Memory B cell (primary cell): ENCODE measurements at places on chromosomes 2 and 18.

DNA sequence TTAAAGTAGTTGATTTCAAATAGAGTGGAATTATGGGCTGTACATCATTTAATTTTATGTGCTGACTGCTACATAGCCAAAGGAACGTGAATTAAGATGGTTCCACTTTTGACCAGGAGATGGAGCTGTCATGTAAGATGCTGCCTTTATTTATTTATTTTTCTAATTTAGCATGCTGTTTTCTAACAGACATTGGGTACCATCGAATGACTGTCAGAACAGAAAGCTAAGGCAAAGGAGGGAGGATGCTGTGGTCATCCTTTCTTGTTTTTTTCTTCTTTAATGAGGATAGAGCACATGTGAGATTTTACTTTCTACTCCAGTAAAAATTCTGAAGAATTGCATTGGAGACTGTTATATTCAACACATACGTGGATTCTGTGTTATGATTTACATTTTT is at the start of gene SCN2A:
Gene SCN2A (plus strand): TSS at position 185 of the 400 bp plus-strand sequence. CDS start 56,410 bp downstream, outside the sequence.
- DNase-seq: peak; percentile 1

- no peak for DNase-seq
These were observed 160.5 kb upstream of the STK17B start for GRCh38 chr2:196331851-196332250.

DNA sequence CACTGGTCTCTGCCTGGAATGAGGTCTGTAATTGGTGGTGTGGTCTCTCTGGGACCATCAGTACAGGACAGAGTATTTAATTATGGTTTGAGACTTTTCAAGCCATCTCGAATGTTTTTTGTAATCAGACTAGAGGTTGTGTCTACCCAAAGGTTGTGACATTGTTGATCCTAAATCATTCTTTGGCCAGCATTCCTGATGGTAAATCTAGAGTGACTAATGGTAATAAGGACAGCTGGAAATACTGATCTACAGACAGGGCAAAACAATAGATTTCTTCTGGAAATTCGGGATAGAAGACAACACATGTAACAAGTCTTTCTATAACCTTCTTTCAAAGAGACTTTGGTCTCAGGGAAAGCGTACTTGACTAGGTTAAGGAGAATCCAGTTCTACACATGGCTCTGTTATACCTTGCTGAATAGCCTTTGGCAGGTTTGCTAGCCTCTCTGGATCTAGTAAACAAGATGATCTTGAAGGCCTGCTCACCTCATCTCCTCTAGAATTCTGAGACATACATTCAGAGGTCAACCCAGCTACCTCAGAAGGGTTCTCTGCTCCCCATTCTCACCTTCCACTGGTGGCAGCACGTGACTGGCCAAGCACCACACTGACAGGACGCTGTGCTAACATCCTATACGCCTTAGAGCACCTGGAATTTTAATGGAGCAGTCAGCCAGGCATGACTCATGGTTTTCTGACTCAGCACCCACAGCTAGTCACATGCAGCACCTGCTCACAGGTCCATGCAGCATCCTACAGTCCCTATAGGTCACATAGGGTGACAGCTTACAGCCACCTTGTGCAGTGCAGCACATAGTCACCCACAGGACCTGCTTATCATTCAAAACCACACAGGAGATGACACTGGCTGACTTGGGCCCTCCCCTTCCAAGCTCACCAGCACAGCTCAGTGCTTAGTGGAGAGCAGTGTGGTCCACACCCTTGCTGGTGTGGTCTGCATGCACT is 12.2 kb downstream of the PLB1 start:
- no peak for DNase-seq

GRCh38 chr2:122636097-122636496 is 880.6 kb downstream of the TSN start:
- no peak for DNase-seq

DNA sequence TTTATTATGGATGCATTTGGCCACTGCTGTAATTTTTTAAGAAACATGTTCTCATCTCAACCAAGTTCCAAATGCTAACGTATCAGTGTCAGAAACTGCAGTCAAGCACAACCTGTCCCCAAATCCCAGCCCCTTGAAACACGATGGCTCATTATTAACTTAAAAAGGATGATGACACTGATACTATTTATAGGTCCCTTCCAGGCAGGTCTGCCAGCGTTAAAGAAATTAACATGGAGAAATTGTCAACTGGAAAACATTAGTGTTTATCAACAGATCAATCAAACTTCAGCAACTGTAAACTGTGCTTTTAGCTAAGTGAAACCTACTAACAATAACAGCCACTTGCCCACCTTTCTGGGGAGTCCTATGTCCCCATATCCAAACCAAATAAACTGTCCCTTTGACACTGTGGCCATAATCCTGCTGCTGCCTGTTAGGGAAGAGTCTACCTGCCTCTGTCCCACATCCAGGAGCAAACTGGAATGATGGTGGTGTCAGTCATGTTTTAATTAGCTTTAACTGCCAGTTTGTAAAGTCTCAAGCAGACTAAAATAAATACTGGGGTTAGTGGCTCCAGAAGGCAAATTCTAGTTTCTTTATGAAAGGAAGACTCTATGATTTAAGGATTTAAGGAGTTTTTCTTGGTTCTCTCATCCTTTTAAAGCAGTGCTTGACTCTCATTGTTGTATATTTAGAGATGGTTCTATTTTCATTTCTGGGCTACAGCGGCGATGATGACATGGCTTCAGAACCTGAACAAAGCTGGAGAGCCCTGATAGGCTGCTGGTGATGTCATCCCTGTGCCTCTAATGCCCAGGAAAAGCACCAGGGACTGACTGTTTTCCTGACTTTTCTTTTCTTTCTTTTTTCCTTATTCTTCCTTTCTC is 583.6 kb upstream of the PIK3C3 start:
- no peak for DNase-seq

GRCh38 chr2:204850581-204850980 is 305.3 kb downstream of the PARD3B start:
- DNase-seq: no peak

DNA sequence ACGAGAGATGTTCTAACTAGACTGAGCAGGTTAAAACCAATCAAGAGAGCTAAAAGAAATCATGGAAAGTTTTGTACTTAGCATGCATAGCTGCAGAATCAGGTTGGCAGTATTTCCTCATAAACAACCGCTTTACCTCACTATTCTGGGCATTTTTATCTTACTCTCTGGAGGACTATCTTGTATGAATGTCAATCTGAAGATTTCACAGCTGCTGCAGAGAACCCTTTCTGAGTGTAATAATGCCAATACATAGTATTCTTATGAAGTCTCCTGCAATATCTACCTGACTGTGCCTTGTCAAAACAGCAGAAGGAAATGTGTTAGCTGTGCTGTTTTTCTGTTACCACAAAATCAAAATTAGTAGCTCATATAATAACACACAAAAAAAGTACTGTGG is 705.9 kb upstream of the FSHR start:
- DNase-seq: no peak

GRCh38 chr18:63550068-63550467 is 7.9 kb downstream of the SERPINB12 start:
- DNase-seq: no peak

- no peak for DNase-seq
These were observed 1079.8 kb upstream of the ZEB2 start for GRCh38 chr2:145599756-145600155.

- DNase-seq: no peak
These were observed 33.7 kb upstream of the RNF152 start for GRCh38 chr18:61926532-61926931.
